NCI-H1436 (cell line): ENCODE measurements at places on chromosomes 16 and 17.

DNA sequence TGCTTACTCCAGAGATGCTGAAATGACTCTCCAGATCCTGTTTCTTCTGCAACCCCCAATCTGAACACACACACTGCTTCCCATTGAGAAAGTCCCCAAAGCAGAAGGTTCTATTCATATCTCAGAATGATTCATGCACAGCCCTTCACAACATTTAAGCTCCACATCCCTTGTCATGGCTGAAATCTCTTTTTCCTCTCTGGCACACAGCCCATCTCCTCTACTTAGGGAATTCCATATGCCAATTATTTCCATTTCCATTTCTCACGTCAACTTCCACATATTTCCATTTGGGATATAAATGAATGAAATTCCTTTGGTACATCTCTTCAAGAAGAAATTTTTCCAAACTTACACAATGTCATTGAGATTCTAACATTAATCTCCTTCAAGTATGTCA is 119.6 kb downstream of the CDH11 start:
- DNase-seq, result no peak

DNA sequence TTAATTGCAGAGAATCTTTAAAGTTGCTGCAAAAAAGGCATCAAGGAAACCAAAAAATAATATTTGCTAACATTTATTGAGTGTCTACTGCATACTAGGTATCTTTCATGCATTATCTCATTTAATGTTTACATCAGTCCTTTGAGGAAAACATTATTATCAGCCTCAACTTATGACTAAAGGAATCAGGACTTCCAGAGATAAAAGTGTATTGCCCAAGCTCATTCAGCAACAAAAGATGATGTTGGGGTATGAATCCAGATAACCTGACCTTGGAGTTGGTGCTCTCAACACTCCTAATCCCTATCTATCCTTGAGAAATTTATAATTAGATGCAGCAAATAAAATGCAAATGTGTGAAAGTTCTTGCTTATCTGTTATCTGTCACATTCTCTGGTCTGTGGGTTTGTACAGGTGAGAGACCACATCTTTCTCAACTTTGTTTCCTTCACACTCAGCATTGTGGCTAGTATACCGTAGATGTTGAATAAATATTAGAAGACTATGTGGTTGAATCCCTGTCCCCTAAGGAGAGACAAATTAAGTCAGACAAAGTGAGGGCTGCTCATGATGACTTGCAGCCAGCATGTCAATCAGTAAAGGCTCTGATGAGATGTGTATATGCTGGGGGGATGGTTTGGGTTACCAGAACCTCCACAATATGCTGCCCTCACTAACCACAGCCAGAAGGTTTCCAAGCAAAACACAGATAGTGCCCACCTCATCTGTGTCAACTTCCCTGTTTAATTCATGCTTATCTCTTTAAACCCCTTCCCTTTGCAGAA is 82.6 kb downstream of the NOG start:
- DNase-seq, result no peak

DNA sequence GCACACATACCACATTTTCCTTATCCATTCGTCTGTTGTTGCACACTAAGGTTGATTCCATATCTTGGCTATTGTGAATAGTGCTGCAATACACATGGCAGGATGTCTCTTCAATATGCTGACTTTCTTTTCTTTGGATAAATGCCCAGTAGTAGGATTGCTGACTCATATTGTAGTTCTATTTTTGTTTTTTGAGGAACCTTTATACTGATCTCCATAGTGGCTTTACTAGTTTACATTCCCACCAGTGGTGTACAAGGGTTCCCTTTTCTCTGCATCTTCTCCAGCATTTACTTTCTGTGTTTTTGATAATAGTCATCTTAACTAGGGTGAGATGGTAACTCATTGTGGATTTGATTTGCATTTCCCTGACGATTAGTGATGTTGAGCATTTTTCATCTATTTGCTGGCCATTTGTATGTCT is 118.1 kb downstream of the STXBP4 start:
- DNase-seq, result no peak

GRCh38 chr17:79769570-79770506 is 8.1 kb upstream of the CBX2 start:
- DNase-seq, result no peak

- no peak for DNase-seq
These were observed 2.0 kb downstream of the ZNF319 start for GRCh38 chr16:57998486-57998885.
